ENCODE measurements at places on chromosomes 13 and 19. TPM values are rescaled to one million over a fixed set of nuclear protein-coding genes. Genes with fewer than 3 reads are reported as not detected.

GRCh38 chr13:40152145-40152544 lies 496.7 kb downstream of the COG6 start:
- DNase-seq, result no peak
- peaks cover 27% of the 10 kb centered on the region for H3K4me1 ChIP-seq
- H3K27ac ChIP-seq, result no peak overlapping the region
- H3K27me3 ChIP-seq, result no peaks in the 10 kb centered on the region
- no peak overlapping the region for H3K4me3 ChIP-seq
- no peaks in the 10 kb centered on the region for H3K36me3 ChIP-seq

- DNase-seq, result no peak
- no peaks in the 10 kb centered on the region for H3K4me1 ChIP-seq
- H3K27ac ChIP-seq, result no peak within 1 kb of the TSS
- no peak within 1 kb of the TSS for H3K4me3 ChIP-seq
Measured at GRCh38 chr19:1066748-1067340, at the start of gene ARHGAP45. TSS of gene ARHGAP45 (plus strand) at chr19:1067167. CDS start at chr19:1067406, 239 bp downstream.

GRCh38 chr13:97339988-97340749 lies 93.8 kb upstream of the RAP2A start:
- peaks cover 6% of the 10 kb centered on the region for H3K4me1 ChIP-seq
- H3K36me3 ChIP-seq, result peaks cover 25% of the 10 kb centered on the region
- no peak overlapping the region for H3K27ac ChIP-seq
- no peaks in the 10 kb centered on the region for H3K27me3 ChIP-seq
- H3K4me3 ChIP-seq, result no peak overlapping the region
- no peak for DNase-seq

DNA sequence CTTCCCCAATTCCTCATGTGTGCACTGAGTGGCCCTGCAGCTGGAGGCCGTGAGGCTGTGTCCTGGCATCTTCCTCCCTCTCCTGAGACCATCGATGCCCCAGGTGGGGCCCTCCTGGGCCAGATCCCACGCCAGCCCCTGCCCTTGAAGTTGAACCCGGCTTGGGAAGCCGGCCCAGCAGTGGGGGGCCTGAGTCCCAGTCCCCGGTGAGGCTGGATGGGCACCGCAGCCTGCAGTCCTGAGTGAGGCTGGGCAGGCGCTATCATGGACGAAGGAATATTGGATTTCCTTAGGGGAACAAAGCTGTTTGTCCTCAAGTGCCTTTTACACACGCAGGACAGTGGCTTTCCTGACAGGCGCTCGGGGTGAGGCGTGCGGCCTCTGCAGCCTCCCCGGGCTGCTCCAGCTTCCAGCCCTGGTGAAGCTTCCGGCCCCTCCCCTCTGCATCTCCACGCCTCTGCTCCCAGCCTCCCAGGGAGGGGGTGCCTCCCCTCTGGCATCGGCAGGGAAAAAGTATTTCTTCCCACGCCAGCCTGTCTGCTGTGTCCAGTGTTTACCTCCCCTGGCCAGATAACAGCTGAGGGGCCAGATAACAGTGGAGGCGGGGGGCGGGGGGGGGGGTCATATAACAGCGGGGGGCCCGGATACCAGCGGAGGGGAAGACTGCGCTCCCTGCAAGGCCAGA lies 159.5 kb downstream of the KDM4B start:
- no peaks in the 10 kb centered on the region for H3K4me1 ChIP-seq
- no peaks in the 10 kb centered on the region for H3K27me3 ChIP-seq
- H3K36me3 ChIP-seq, result peaks cover 7% of the 10 kb centered on the region
- peak; percentile 98 for DNase-seq

DNA sequence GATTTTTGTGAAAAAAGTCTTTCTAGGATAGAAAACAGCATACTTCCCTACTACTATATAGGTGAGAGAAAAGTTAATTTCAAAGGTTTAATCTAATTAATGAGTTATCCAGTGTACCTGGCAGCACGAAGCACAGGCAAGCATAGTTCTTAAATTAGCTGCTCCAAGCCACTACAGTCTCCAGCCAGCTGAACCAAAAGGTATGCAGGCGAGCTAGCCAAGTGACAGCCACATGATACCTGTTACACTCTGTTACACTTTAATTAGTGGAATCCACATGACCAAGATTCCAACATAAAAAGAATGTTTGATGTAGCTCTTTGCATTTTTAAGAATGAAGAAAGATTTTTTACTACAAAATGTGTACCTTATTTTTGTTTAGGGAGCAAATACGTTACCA lies 15.5 kb downstream of the SLC25A30 start:
- no peak for DNase-seq
- no peaks in the 10 kb centered on the region for H3K27me3 ChIP-seq
- H3K4me1 ChIP-seq, result no peaks in the 10 kb centered on the region

DNA sequence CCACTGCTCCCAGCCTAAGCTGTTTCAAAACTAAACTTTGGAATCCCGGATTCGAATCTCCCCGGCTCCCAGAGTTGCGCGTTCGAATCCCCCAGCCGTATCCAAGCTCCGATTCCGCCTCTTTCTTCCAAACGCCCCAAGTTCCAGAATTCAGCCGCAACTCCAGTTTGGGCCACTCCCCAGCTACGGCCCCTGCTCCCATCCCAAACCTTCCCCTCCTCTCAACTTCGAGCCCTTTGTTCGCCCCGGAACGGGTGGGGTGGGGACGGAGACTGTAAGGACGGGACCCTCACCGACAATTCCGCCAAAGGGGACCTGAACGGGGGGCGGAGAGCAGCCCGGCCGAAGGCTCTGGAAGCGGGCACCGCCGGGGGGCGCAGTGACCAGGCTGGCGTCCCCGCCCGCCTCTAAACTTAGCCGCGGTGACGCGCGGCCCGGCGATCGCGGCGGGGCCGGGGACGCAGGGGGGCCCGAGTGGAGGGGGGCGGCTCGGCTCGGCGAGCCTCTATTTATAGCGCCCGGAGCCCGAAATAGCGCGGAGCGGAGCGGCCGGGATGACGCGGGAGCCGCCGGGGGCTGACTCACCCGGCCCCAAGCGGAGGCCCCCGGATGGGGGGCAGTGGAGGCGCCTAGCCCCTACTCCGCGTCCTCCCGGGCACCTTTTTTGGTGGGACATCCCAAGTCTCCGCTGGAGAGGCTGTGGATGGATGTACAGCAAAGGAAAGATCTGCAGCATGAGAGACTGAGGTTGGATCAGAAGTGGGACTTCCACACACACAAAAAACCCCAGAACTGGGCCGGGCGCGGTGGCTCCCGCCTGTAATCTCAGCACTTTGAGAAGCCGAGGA lies 4.9 kb upstream of the ERCC1 start:
- no peaks in the 10 kb centered on the region for H3K36me3 ChIP-seq
- H3K4me1 ChIP-seq, result peaks cover 31% of the 10 kb centered on the region
- H3K4me3 ChIP-seq, result peak overlapping the region; percentile 82
- no peaks in the 10 kb centered on the region for H3K27me3 ChIP-seq
- DNase-seq, result peak; percentile 92
- peak overlapping the region; percentile 94 for H3K27ac ChIP-seq

DNA sequence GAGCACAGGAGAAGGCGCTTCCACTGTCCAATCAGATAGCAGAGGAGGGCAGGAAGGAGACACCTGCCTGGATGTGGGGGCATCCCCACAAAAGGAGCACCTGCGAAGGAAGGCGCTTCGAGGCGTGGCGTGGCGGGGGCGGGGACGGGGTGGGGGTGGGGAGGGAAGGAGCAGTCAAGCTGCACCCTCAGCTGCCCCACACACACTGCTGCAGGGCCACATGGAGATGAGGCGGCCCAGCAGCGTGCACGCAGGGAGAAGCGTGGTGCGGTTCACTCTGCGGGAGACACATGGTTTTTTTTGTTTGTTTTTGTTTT lies 21.4 kb downstream of the ANKRD27 start:
- no peaks in the 10 kb centered on the region for H3K27me3 ChIP-seq
- DNase-seq, result no peak
- peaks cover 9% of the 10 kb centered on the region for H3K36me3 ChIP-seq
- no peak overlapping the region for H3K4me3 ChIP-seq

GRCh38 chr13:35225582-35225981 lies 250.9 kb downstream of the MAB21L1 start:
- H3K4me1 ChIP-seq, result no peaks in the 10 kb centered on the region
- H3K4me3 ChIP-seq, result no peak overlapping the region
- H3K27me3 ChIP-seq, result no peaks in the 10 kb centered on the region
- no peak overlapping the region for H3K27ac ChIP-seq
- no peaks in the 10 kb centered on the region for H3K36me3 ChIP-seq

DNA sequence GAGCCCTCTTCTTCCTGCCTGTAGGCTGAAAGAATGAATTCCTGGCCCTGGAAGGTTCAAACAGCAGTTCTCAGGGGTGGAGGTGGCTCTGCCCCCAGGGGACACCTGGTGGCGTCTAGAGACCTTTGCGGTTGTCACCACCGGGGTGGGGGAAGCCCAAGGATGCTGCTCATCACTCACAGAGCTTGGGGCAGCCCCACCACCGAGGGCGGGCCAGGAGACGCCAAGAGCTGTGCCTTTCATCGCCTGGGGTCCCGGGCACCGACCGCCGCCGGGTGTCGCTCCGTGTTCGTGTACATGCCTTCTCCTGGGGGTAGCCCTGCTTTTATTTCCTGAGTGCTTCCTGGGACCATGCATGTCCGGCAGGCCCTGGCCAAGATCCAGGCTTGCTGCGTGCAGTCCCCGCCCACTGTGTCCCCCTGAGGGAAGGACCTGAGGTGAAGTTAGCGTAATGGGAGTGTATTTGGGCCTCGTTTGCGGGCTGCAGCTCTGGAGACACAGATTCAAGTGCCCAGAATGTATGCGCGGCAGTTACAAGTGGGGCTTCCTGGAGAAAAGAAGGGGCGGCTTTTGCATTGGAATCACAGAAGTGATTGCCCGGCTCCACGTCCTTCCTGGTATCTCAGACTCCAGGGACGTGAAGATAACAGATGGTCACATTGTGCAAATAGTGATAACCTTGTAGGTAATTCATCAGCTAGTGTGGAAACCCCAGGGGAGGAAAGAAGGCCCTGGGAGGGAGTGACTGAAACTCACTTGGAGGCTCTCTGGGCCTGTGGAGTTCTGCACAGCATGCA lies 7.8 kb downstream of the DOT1L start:
- H3K27ac ChIP-seq, result peak overlapping the region; percentile 45
- peak; percentile 71 for DNase-seq
- H3K4me3 ChIP-seq, result no peak overlapping the region
- peaks cover 12% of the 10 kb centered on the region for H3K36me3 ChIP-seq
- H3K27me3 ChIP-seq, result no peaks in the 10 kb centered on the region
- peaks cover 49% of the 10 kb centered on the region for H3K4me1 ChIP-seq

GRCh38 chr19:34171877-34172660 lies at the start of gene LSM14A:
TSS of gene LSM14A (plus strand) at chr19:34172504. CDS start at chr19:34172643, 139 bp downstream.
- peaks cover 6% of the 10 kb centered on the region for H3K27me3 ChIP-seq
- H3K27ac ChIP-seq, result peak within 1 kb of the TSS; percentile 85
- H3K4me3 ChIP-seq, result peak within 1 kb of the TSS; percentile 98
- H3K4me1 ChIP-seq, result peaks cover 42% of the 10 kb centered on the region

GRCh38 chr13:22114630-22115311 lies 443.9 kb downstream of the FGF9 start:
- H3K4me1 ChIP-seq, result no peaks in the 10 kb centered on the region
- H3K4me3 ChIP-seq, result no peak overlapping the region
- no peak overlapping the region for H3K27ac ChIP-seq
- H3K36me3 ChIP-seq, result no peaks in the 10 kb centered on the region

DNA sequence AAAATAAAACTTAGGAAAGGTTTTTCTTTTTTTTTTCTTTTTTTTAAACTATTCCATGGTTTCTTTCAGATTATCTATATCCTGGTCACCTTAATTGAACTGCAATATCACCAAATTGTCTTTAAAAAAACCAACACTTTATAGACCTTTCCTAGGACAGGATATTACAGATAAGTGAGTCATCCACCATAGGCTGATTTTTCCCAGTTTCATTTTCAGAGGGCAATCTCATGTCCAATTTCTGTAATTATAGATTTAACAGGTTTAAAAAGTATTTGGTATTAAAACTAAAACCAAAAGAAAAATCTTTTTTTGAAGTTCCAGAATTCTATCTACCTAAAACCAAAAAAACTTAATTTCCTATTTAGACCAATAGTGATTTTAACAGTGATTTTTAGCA lies 13.2 kb downstream of the SPART start:
- H3K36me3 ChIP-seq, result peaks cover 39% of the 10 kb centered on the region
- peak; percentile 62 for DNase-seq
- H3K27ac ChIP-seq, result peak overlapping the region; percentile 56

- DNase-seq, result no peak
- no peak overlapping the region for H3K27ac ChIP-seq
- H3K27me3 ChIP-seq, result no peaks in the 10 kb centered on the region
- H3K4me3 ChIP-seq, result no peak overlapping the region
Measured at GRCh38 chr19:56525214-56525860, 13.4 kb upstream of the ZFP28 start.

- no peak for DNase-seq
- no peak overlapping the region for H3K27ac ChIP-seq
- no peak overlapping the region for H3K4me3 ChIP-seq
- H3K27me3 ChIP-seq, result no peaks in the 10 kb centered on the region
- no peaks in the 10 kb centered on the region for H3K4me1 ChIP-seq
- no peaks in the 10 kb centered on the region for H3K36me3 ChIP-seq
Measured at GRCh38 chr13:87777387-87777786, 106.2 kb downstream of the SLITRK5 start.

SCGB2B2 gene
- 0.36 TPM for total RNA-seq

GNG8 gene
- not detected for total RNA-seq
